HT1080 (cell line): ENCODE measurements at places on chromosomes 7 and 10. TPM values are rescaled to one million over a fixed set of nuclear protein-coding genes. Genes with fewer than 3 reads are reported as not detected.

The RET gene
- 0.03 and 0.06 TPM in 2 replicates for total RNA-seq

The ZNF273 gene
- 2.8 and 3.9 TPM in 2 replicates for total RNA-seq

The CACNA2D1 gene
- total RNA-seq, result 9.0 and 11.9 TPM in 2 replicates

The CFAP70 gene
- total RNA-seq, result 0.03 and 0.43 TPM in 2 replicates
